ENCODE measurements at places on chromosomes 11 and 22.

- no peak for DNase-seq
These were observed 26.7 kb downstream of the IGLL1 start for GRCh38 chr22:23553438-23553837.

DNA sequence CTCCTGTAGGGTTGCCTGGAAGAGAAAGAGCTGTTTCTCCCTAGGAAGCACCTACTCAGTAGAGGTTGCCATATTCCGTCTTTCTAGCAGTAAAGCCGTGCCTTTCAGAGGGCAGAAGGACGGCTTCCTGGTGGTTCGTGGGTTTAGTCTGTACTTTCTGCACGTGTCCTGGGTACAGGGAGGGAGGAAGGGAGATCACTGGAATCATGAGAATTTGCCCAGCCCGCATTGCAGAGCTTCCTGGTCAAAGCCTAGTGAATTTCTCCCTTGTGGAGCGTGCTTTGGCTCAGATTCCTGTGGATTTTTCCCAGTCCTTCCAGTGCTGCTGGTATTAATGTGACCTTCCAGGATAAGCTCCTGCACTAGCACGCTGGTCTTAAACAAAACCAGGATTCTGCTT, 44.9 kb downstream of the GRAMD1B start:
- no peak for DNase-seq

DNA sequence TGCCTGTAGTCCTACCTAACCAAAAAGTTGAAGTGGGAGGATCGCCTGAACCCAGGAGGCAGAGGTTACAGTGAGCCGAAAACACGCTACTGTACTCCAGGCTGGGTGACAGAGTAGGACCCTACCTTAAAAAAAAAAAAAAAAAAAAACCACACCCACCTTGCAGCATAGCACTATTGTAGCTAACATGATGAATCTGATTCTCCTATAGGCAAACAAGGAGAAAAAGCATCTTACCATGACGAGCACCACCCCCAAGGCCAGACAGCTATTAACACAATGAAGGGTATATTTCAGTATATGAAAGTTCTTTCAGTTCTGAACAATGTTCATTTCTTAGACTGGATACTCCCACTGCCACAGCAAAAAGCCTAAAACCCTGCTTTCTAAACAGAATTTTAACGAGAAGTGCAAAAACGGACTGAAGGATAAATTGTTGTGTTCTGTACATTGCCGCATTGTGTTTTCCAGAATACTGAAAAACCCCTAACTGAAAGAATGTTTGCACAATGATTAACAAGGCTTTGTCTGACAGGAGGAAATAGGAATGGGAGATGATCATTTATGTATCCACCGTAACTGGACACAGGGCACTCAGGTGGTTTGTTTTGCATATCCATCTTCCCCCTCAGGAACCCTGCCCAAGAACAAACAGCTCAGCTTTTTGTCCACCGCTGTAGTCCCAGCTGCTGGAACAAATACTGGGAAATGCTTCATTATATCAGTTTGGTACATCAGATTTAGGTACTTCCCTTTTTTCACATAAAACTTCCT, 8.9 kb downstream of the PISD start:
- DNase-seq = no peak

GRCh38 chr22:25878933-25879332, 136.9 kb downstream of the MYO18B start:
- no peak for DNase-seq

GRCh38 chr11:67584881-67585873, 1.6 kb downstream of the GSTP1 start:
- DNase-seq = no peak

DNA sequence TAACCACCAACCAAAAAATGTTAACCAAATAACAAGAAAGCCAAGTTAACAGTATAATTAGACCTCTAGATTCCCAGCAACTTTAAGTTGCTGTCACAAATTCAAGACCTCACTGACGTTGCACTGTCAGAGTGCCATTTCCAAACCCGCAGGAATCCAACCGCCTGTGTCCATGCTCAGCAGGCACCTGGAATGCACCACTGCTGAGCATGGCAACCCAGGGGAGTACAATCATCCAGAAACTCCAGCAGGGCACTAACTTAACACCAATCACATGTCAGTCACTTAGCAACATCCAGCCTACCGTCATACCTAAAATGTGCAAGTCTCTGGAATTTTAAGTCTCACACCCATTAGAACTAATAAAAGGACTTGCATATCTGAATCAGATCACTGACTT, 48.8 kb downstream of the SMCO4 start:
- DNase-seq = no peak

- no peak for DNase-seq
These were observed 16.6 kb downstream of the TRIM29 start for GRCh38 chr11:120121336-120121735.

DNA sequence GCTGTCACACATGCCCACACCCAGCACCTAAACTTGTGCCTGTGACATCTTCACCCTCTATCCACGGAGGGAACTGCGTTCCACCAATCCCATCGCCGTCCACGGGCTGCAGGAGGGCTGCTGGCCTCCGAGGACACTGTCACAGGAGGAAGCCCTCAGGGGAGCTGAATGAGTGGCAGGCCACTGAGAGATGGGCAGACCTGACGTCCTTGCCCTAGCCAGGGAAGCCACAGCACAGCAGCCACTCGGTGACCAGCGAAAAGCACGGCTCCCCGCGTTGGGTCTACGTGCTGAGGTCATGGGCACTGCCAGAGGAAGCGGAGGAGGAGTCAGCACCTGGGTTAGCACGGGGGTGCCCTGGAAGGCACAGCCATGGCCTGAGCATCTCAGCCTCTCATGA, 50.5 kb downstream of the IGSF9B start:
- no peak for DNase-seq

DNA sequence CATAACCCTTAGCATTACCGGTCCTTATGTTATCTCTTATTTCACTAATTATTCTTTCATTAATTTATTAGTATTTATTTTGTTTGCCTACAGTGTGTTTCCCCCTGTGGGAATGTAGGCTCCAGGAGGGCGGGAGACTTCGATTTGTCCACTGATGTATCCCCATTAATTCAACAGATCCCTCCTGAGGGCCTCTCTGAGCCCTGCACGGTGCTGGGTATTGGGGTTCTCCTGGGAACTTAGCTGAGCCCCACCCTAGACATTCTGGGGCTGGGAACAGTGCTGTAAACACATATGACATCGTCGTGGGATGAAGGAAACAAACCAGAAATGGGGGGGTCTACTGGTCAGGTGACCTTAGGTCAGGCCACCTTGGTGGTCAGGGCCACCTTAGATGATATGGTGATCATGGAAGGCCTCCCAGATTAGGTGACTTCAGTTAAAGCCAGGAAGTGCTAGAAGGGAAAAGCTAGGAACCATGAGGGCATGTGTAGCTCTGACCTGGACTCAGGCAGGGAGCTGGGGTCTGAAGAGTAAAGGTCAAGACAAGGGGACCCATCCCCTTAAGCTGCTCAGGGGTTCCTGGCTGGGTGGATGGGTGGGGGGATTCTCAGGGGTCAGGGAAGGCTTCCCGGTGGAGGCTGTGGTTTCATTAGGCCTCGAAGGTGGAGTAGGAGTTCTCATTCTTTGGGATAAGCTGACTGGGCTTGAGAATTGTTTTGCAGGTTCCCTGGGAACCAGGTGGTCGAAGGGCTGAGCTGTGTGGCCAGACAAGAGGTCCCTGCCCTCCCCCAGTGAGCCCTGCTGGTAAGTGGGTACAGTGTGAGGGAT, 1.0 kb downstream of the PHETA2 start:
- DNase-seq = no peak
